ENCODE measurements at places on chromosomes 1 and 21.

- no peak for DNase-seq
Measured at GRCh38 chr1:246447501-246447900, 59.6 kb downstream of the SMYD3 start.

GRCh38 chr1:153190373-153190772 is 12.9 kb upstream of the LELP1 start:
- no peak for DNase-seq

DNA sequence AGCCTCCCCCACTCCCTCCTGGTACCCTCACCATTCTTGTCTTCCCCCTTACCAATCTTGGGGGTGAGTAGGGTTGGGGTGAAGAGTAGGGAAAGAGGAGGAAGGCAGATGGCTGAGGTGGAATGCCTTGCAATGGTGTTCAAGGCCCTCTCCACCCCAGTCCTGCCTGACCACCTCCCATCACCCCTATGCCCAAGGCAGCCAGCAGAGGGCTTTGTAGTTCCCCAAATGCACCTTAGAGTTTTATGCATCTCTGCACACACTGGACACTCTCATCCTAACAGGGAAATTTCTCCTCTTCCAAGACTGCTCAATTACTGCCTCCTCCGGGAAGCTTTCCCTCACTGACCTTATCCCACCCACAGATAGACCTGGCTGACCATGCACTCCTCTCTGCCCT is 15.4 kb downstream of the KIF17 start:
- no peak for DNase-seq

DNA sequence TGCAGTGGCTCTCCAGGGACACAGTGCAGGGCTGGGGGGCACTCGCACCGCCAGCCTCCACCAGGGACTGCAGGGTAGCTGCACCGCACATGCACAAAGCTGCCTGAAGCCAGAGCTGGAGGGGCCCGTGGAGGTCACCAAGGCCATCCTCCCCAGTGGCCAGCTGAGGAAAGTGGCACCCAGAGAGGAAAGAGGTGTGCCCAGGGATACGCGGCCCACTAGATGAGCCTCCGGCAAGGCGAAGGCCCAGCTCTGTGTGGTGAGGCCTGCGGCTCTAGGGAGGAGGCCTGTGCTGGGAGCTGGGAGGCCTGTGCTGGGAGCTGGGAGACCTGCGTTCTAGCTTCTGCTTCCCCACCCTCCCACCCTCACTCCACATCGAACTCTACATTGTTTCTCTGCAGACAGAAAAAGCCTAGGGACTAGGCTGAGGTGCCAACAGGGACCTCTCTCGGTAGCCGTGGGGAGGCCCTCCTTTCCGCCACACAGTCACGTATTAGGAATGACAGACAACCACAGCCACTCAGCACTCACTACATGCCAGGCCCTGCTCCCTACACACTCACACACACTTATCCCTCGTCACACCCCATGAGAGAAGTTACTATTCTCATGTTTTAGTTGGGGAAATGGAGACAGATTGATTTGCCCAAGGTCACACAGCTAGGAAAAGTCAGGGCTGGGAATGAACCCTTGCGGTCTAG is 921 bp upstream of the ASCL5 start:
- no peak for DNase-seq

- no peak for DNase-seq
Measured at GRCh38 chr1:175209493-175209921, 16.9 kb upstream of the KIAA0040 start.

DNA sequence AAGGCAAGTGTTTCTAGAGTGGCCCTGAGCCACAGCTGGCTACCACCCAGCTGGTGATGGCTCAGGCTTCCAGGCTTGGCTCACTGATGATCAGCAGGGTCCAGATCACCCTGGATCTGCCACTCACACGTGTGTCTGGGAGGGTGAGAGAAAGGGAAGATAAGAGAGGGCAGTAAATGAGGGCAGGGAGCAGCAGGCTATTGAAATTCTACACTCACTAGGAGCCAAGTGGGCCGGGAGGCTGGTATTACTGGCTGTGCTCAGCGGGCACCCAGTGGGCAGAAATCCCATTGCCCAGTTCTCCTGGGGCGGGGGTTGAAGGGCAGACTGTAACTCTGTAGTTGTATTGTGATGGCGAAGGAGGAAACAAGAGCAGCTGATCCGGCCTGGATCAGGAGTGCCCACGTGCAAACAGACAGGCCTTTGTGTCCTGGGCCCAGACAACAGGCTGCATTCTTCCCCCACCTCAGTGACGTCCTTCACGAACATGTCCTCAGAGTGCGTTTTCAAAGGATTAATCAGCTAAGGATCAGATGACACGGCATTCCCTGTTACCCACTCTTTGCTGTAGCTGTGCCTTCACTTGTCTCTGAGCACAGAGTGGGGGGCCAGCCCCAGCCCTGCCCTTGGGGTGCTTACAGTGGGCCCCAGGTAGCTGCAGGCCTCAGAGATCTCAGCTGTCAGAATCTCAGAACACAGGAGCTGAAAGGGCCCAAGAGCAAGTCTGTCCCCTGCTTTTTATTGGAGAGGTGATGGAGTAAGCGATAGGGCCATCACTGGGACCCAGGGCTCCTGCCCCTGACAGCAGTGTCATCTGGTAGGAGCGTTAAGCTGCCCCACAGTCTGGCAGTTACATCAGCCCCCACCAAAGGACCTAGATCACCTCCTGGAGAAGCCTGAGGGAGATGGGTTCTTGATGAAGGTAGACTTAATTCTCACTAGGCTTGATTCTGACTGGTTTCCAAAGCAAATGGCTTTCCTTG is 60.5 kb downstream of the ATP1A1 start:
- peak; percentile 64 for DNase-seq

DNA sequence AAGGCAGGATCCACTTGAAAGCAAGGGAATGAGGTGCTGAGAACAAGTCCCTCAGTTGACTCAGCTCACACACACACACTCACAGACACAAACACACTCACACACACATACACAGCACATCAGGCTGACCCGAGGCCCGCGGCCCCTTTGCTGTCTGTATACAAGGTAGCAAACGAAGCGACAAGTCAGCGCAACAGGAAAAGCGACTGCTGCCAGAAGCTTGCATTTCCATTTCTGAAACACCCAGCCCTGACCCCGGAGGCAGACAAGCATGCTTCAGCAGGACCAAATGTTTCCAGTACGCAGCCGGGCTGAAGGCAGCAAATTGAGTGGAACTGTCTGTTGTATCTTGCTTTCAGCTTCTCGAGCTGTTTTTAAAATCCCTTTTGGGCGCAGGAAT is 501.6 kb downstream of the NPHP4 start:
- DNase-seq = no peak

GRCh38 chr1:35929730-35930592 is 944 bp upstream of the AGO3 start:
- DNase-seq = peak; percentile 36

- DNase-seq = no peak
Measured at GRCh38 chr1:63413394-63413793, 46.0 kb downstream of the ALG6 start.

DNA sequence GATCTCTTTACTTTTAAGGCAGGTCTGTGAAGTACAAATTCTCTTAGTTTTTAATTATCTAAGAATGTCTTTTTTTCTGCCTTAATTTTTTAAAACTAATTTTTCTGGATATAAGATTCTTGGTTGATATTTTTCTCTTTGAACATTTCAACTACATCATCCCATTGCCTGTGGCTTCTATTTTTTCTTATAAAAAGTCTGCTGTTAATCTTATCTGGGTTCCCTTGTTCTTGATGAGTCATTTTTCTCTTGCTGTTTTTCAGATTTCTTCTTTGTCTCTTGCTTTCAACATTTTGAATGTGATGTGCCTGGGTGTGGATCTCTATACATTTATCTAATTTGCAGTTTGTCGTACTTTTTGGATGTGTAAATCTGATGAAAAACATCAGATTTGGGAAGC is 525.2 kb upstream of the PBX1 start:
- DNase-seq = no peak

DNA sequence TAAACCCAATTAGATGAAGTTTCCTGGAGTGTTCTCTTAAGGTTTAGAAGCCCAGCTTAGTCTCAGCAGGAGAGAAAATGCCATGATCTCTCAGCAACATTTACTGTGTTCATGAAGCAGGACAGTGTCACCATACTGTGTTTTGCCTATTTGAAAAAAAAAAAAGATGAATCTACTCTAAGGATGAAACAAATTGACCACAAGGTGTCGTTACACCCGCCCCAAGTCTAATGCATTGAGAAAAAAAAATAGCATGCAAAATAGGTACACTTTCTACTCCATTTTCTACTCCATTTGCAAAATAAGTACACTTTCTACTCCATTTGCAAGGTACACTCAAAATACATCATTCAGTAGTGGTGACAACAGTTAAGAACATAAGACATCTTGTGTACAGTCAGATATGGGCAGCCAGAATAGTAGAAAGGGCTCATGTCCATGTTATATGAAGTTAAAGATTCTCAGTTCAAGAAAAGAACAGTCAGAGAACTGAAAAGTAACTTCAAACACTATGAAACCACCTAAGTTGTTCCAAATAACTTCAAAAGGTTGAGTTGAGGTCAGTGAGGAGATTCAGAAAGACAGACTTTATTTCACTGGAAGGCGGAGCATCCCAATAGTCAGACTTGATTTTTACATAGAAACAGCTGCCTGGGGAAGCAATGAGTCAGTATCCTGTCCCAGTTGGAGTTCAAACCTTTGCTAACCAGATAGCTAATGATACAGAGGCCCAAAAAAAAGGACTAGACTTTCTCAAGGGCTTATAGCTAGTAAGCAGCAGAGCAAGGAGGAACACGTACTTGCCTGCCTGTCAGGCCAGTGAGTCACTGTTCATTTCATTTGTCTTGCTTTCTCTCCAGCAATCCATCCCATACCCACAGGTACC is 13.3 kb downstream of the PLPPR5 start:
- DNase-seq = no peak

GRCh38 chr1:184953600-184954219 is 20.6 kb downstream of the NIBAN1 start:
- DNase-seq = no peak

- no peak for DNase-seq
Measured at GRCh38 chr1:30445449-30445848, 277.9 kb downstream of the MATN1 start.

DNA sequence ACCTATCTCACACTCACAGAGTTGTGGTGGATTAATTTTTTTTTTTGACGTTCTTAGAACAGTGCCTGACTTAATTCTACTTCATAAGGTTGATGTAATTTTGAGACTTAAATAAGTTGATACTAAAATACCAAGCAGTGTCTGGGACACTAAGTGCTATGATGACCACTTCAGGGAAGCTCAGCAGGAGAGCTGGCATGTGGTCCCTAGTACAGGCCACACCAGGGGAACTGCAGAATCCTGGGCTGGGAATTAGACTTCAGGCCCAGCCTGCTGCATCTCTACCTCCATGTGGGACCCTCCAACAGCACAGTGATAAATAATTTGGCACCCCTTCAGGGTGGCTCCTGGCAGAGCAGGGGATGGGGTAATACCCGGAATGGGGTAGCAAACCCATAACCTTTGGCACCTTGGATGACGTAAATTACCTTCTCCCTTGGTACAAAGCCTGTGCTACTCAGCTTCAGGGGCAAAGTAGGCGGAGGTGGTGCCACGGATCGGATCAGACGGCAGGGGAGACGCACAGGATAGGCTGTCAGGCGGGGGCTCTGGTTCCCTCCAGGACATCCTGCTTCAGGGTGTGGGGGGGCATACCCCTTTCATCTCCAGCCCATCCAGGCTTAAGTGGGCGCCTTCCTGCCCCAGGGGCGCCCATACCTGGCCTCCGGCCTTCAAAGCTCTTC is 4.8 kb downstream of the MFSD2A start:
- DNase-seq = no peak

GRCh38 chr1:7703321-7704213 is 67.5 kb upstream of the VAMP3 start:
- DNase-seq = no peak

DNA sequence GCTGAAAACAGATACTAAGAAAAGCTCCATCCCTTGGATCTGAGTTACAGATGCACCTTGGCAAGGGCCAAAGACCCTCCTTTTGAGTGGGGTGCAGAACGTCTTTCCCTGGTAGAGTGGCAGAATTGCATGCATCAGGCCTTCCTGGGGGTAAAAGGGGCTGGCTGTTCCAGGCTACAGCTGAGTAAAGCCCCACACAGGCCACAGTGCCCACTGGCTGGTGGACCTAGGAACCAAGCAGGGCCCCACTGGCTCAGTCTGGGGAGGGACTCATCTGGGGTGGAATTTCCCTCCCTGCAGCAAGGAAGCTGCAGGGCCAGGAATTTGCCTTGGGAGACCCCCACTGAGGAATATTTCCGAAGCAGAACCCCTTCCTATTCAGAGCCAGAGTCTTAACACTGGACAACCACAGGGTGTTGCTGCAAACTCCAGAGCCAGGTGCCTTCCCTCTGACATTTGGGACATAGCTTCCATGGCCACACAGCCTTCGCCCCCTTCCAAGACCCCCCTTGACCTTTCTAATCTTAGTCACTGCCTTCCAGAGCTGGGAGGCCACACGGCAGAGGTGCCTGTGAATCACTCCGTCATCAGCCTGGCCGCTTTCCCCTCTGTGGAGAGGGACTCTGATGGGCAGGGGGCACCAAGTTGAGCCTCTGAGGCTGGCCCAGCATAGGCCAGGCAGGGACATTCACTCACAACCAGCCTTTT is 52.5 kb downstream of the LACTBL1 start:
- no peak for DNase-seq

- no peak for DNase-seq
Measured at GRCh38 chr1:214086945-214087344, 99.2 kb downstream of the PROX1 start.

DNA sequence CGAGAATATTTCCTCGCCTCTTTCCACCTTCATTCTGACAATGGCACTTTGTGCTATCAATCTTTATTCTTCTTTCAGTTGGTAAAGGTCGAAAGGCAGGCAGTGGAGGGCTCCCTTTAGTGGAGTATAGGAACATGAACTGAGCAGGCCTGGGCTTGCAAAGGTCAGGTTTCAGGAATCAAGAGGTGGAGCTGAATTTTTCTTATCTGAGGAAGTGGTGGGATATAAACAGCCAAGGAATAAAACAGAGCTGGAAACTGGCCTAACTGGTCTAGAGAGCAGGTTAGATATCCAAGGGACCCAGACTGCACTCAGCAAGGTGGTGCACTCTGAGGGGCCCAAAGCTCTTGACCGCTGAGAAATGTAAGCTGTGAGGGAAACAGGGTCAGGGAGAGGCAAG is 99.1 kb downstream of the PLA2G4A start:
- DNase-seq = no peak

DNA sequence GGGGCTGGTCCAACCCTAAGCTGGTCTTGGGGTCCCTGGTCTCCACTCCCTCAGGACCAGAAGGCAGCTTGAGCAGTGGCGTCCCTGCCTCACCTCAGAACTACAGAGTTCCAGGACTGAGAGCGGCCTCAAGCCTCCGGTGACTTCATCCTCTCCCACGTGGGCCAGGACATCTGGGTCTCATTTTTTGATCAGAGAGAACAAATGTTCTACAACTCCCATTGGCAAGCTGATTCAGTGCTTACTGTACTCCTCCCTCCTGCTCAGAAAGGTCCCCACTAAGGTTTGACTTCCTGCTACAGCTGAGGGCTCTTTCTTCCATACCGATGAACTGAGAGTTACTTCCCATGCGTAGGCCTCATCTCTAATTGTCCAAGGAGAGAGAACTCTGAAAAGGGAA is 78.5 kb downstream of the PLXNA2 start:
- DNase-seq = no peak
